ENCODE measurements at places on chromosomes 11 and 22.

GRCh38 chr11:72962084-72962483, 147.9 kb downstream of the ATG16L2 start:
- DNase-seq, result no peak

DNA sequence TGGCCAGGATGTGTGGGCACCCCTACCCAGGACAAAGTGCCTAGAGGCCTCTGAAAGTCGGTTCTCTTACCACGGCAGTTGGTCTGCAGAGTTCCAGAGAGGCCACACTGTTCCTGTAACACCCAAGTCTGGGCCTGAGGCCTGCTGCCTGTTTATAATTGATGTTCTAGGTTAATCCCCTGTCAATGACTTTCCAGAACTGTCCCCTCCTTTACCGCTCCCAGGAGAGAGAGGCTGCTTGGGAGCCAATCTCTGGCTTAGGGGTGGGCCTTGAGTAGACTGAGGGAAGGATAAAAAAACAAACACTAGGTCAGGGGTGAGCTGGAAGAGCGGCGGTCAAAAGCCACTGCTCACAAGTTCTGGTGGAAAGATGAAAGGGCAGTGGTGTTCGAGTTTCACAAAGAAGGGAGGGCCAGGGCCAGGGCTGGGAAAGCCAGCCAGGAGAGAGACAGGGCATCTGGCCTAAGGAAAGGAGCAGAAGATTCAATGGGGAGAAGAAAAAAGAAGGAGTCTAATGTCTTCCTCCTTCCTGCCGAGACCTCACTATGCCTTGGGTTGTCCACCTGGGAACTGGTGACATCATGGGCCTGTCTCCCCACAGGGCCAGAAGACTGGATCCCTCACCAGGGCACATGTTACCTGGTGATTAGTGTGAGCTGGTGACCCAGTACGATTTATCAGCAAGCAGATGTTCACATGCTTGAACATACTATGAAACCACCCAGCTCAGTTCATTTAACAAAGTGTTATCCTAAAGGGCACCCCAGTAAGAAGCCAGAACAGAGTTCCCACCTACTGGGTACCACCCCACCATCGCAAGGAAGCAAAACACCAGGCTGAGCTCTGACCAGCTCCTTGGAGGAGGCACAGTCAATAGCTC, 50.2 kb downstream of the PC start:
- DNase-seq, result no peak

DNA sequence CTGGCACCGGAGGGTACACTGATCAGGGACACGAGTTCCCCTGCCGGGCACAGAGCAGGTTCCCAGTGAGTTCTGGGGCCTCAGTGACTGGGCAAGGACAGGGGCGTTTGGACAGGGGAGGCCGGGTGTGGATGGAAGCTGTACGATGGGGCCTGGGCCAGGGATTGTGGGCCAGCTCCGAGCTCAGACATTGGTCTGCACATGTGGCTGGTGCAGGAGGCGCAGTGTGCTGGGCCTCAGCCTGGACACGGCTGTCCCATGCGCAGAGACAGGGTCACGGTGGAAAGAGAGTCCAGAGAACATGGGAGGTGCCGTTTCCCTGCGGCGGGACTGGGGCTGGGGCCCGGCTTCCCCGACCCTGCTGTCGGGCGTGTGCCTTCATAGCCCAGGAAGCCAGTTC, 60.7 kb downstream of the CDKN1C start:
- DNase-seq, result no peak

- no peak for DNase-seq
Measured at GRCh38 chr11:76107971-76108370, 98.3 kb downstream of the WNT11 start.

DNA sequence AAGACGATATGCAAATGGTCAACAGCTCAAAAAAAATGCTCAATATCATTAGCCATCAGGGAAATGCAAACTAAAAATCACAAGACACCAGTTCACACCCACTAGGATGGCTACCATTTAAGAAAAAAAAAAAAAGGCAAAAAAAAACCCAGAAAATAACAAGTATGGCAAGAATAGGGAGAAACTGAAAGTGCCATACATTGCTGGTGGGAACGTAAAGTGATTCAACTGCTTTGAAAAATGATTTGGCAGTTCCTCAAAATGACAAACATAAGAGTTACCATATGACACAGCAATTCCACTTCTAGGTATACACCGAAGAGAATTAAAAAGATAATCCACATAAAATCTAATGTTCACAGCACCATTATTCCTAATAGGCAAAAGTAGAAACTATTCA, 47.5 kb downstream of the PICALM start:
- DNase-seq, result no peak

GRCh38 chr22:48238284-48238915, 1476.0 kb downstream of the TBC1D22A start:
- no peak for DNase-seq

GRCh38 chr22:38802671-38803121, 8.8 kb upstream of the DNAL4 start:
- no peak for DNase-seq

DNA sequence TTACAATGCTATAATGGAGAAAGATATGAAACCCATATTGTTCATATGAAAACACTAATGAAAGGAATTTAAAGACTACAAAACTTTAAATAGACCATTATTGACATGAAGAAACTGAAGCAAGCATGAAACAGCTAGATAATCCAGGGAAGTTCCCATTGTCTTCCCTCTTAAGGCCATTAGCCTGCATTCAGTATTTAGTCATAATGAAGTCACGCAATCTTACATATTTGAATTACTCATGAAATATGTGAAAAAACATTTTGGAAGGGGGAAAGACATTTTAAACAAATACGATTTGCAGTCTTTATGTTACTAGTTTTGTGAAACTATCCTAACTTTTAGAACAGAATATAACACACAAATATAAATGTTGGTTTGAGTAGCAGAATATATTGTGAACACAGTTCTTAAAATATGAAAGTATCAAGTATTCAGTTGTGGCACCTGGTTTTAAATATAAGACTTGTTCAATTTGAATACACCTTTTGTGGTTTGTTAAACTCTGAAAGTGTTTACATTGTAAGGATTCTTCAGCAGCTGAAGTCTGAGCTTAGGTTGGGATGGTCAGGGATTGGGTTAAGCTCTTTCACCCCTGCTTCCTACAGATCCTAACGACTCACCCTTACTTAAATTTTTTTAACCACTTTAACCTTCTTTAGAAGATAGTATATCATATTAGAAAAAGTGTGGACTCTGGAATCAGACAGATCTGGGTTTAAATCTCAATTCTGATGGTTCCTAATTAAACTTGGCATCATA, 500.3 kb upstream of the TENM4 start:
- no peak for DNase-seq

All from cortex of kidney (tissue), 1 donor.